ENCODE measurements at places on chromosomes 16 and 17. TPM values are rescaled to one million over a fixed set of nuclear protein-coding genes. Genes with fewer than 3 reads are reported as not detected.

RAB11FIP4 gene
- 14.9 TPM for polyA plus RNA-seq

- DNase-seq, result no peak
- peaks cover 2% of the 10 kb centered on the region for H3K4me1 ChIP-seq
- H3K27ac ChIP-seq, result no peak overlapping the region
- H3K36me3 ChIP-seq, result no peaks in the 10 kb centered on the region
- H3K27me3 ChIP-seq, result peaks cover 68% of the 10 kb centered on the region
Measured at GRCh38 chr16:66357523-66357928, 9.0 kb upstream of the CDH5 start.

DNA sequence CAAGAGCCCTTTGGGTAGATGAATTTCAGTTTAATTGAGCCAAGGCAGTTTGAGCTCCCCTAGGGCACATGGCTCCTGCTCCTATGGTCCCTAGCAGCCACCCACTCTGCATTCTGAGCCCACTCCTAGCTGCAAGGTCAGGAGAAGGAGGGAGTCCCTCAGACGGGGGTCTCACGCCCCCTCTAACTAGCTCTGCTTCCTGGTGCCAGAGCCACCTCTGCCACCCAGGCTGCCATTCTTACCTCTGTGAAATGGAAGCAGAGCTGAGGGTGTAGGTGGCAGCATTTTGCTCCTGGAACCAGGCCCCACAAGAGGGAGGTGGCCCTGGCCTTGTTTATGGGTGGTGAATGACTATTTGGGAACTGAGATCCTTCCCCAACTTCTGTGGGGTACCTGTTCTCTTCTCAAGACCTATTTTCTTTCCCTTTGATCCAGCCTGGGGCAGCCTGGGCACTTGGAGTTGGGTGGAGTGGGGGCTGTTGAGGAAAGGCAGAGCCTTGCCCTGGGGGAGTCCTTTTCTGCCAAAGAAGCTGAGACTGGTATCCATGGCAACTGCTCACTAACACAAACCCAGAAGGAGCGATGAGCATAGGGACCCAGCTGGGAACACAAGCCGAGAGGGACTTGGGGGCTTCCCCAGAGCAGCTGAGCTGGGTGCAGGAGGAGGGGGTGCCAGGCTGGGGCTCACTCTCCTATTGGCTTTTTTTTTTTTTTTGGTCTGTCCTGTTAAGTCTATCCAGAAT lies 4.8 kb downstream of the SPNS2 start:
- no peaks in the 10 kb centered on the region for H3K36me3 ChIP-seq
- H3K4me1 ChIP-seq, result peaks cover 28% of the 10 kb centered on the region
- peaks cover 6% of the 10 kb centered on the region for H3K27me3 ChIP-seq
- H3K4me3 ChIP-seq, result no peak overlapping the region
- no peak for DNase-seq

FAM20A gene
- polyA plus RNA-seq, result 0.11 TPM

MRM1 gene
- 6.8 TPM for polyA plus RNA-seq

DNA sequence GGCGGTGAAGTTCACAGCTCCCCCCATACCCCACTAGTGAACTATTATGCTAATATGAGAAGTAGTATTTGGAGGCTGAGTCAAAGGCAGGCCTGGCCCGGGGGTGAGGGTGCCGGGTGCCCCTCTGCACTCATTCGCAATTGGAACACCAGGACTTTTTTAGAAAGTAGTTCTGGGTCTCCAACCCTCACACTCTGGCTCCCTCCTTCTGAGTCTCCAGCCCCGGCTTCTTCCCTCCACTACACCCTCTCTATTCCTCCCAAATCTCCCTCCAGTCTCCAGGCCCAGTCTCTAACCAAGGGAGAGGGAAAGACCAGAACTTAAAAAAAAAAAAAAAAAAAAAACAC lies 11.3 kb upstream of the HOXB2 start:
- no peak for DNase-seq
- no peak overlapping the region for H3K27ac ChIP-seq
- H3K36me3 ChIP-seq, result no peaks in the 10 kb centered on the region
- peak overlapping the region; percentile 77 for H3K4me3 ChIP-seq
- peaks cover 7% of the 10 kb centered on the region for H3K4me1 ChIP-seq

- DNase-seq, result peak; percentile 52
- H3K27ac ChIP-seq, result no peak overlapping the region
- peaks cover 5% of the 10 kb centered on the region for H3K36me3 ChIP-seq
- H3K4me1 ChIP-seq, result peaks cover 33% of the 10 kb centered on the region
Measured at GRCh38 chr16:85086347-85087291, 25.7 kb downstream of the CIBAR2 start.

DNASE1L2 gene
- polyA plus RNA-seq, result not detected

DNA sequence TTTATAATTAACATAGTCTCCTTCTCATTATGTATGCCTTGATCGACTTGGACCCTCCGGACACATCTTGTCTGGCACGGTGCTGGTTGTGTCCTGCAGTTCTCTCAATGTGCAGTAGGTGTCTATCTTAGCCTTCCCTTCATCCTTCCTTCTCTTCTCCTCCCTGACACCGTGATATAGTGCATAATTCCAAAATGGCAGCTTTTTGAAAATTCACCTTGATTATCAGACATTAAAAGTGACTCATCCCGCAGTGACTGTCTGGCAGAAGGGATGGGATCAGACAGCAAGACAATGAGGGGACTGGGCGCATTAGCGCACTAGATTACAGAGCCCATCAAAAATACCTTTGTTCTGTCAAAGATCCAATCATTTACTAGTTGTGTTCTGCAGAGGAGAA lies 70.0 kb upstream of the PMFBP1 start:
- no peak overlapping the region for H3K4me3 ChIP-seq
- no peaks in the 10 kb centered on the region for H3K27me3 ChIP-seq
- peaks cover 9% of the 10 kb centered on the region for H3K4me1 ChIP-seq
- DNase-seq, result no peak
- no peaks in the 10 kb centered on the region for H3K36me3 ChIP-seq
- no peak overlapping the region for H3K27ac ChIP-seq

GRCh38 chr16:50539053-50539695 lies 9.0 kb upstream of the NKD1 start:
- peaks cover 2% of the 10 kb centered on the region for H3K27me3 ChIP-seq
- H3K27ac ChIP-seq, result no peak overlapping the region
- no peak for DNase-seq
- H3K4me1 ChIP-seq, result peaks cover 3% of the 10 kb centered on the region
- H3K4me3 ChIP-seq, result no peak overlapping the region
- peaks cover 4% of the 10 kb centered on the region for H3K36me3 ChIP-seq

KRT32 gene
- not detected for polyA plus RNA-seq

PRR15L gene
- 0.36 TPM for polyA plus RNA-seq

TEKT5 gene
- polyA plus RNA-seq, result not detected

MYH2 gene
- polyA plus RNA-seq, result not detected

- no peak overlapping the region for H3K27ac ChIP-seq
- no peak overlapping the region for H3K4me3 ChIP-seq
- peaks cover 6% of the 10 kb centered on the region for H3K27me3 ChIP-seq
- DNase-seq, result no peak
- no peaks in the 10 kb centered on the region for H3K4me1 ChIP-seq
Measured at GRCh38 chr16:87046235-87046634, 271.0 kb downstream of the C16orf95 start.

KRT40 gene
- polyA plus RNA-seq, result not detected

- H3K27ac ChIP-seq, result peak overlapping the region; percentile 93
- DNase-seq, result no peak
- H3K4me1 ChIP-seq, result peaks cover 73% of the 10 kb centered on the region
- peak overlapping the region; percentile 73 for H3K4me3 ChIP-seq
- H3K36me3 ChIP-seq, result peaks cover 3% of the 10 kb centered on the region
Measured at GRCh38 chr17:35051579-35052240, 11.8 kb downstream of the RFFL start.

DNA sequence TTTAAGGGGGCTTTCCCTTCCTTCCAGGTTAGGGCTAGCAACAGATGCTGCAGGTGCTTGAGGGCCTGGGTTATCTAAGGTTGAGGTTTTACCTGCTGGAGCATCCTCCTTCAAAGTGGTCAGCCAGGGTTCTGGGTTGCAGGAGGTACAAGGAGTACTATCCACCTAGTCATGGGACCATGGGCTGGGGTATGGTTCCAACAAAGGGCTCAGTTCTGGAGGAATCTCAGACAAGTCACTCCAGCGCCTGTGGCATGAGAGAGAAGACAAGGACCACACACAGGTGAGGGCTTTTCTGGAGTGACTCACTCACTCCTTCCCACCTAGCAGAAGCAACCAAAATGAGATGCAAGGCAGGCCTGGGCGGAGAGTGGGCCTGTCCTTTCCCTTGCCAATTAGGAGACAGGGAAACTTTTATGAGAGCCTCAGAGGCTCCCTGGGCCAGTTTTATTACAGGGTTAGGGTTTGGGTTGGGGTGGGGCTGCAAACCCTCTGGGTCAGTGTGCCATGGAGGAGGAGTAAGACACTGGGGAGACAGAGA lies 2.2 kb downstream of the MYO19 start:
- H3K36me3 ChIP-seq, result no peaks in the 10 kb centered on the region
- H3K4me1 ChIP-seq, result peaks cover 19% of the 10 kb centered on the region
- no peaks in the 10 kb centered on the region for H3K27me3 ChIP-seq
- no peak for DNase-seq
- H3K27ac ChIP-seq, result no peak overlapping the region

Measured in naive thymus-derived CD8-positive, alpha-beta T cell (primary cell).